GDM1 (cell line): ENCODE measurements at places on chromosomes 2 and 18.
A peak's percentile ranks its signal among the peaks of the same experiment; 100 is the strongest.

- DNase-seq: no peak
These were observed 249.9 kb downstream of the PLCL1 start for GRCh38 chr2:198054299-198054698.

DNA sequence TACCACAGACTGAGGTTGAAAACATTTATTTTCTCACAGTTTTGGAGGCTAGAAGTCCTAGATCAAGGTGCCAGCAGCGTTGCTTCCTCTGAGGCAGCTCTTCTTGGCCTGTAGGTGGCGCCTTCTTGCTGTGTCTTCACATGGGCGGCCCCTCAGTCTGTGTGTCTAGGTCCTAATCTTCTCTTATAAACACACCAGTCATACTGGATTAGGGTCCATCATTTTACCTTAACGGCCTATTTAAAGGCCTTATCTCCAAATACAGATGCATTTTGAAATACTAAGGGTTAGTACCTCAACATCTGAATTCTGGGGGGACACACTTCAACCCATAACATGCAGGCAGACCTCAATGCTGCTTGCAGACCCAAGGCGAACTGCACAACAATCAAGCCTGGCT, 4.4 kb upstream of the RMC1 start:
- DNase-seq: peak; percentile 69

DNA sequence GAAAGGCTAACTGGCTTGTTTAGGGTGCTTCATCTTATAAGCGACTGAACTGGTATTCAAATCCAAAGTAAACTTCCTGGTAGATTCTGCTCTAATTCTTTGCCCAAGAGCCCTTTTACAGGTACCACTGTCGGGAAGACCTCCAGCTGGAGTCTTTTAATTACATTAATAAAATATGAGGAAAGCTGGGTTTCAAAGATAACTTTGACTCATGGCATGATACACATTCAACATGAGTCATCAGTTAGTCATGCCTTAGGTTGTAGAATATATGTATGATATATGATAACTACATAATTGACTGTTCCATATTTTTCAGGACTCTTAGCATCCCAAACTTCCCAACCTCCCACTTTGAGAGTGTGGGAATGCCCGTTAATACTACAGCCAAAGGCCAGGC, 32.3 kb downstream of the ZCCHC2 start:
- no peak for DNase-seq

DNA sequence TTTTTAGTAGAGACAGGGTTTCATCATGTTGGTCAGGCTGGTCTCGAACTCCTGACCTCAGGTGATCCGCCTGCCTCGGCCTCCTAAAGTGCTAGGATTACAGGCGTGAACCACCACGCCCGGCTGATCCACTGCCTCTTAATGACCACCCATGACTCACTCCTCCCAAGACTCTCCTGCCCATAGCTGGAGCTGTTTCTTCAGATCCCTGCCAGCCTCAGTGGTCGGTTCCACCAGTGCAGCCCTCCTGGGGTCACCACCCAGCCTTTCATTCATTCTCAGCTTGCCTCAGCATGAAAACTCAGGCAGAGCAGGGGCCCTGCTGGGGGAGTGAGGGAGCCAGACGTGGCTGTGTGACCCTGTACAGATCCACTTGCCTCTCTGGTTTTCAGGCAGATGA, 12.5 kb downstream of the KCNIP3 start:
- DNase-seq: no peak

DNA sequence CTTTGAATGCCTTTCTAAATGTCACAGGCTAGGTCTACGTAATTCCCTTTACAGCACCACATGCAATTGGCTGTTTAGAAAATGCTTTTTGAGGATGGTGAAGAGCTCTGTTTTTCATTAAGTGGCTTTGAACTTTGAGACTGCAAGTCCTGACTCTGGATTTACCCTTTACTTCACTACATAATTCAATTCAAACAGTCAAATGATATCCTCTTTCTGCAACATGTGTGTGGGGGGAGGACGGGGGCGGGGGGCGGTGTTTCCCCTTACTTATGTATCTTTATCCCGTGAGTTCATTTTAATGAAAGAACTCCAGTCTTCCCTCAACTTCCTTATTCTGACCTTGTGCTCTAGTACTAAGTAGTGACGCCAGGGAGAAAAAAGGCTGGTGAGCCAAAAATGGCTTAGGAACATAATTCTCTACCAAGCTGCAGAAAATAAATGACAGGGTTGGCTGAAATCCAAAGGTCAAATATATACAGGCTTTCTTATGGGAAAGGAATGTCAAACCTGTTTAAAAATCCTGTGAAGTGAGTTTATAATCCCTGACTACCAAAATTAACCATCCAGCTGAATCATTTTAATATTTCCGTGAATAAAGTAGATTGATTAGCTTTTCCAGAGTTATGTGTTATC, 119.6 kb downstream of the SLC8A1 start:
- no peak for DNase-seq

DNA sequence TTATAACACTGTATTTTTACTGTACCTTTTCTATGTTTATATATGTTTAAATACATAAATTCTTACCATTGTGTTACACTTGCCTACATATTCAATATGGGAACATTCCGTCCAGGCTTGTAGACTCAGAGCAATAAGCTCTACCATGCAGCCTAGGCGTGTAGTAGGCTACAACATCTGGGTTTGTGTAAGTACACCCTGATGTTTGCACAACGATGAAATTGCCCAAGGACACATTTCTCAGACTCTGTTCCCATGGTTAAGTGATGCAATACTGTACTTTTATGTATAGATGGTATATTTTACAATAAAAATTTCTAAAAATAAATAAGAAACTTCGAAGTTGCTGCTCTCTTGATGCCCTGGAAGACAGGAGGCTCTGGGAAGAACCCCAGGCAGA, 38.4 kb downstream of the YPEL5 start:
- no peak for DNase-seq

- no peak for DNase-seq
These were observed 5.6 kb downstream of the SLC3A1 start for GRCh38 chr2:44280869-44281268.

GRCh38 chr2:222174450-222174849, 124.3 kb downstream of the PAX3 start:
- no peak for DNase-seq

DNA sequence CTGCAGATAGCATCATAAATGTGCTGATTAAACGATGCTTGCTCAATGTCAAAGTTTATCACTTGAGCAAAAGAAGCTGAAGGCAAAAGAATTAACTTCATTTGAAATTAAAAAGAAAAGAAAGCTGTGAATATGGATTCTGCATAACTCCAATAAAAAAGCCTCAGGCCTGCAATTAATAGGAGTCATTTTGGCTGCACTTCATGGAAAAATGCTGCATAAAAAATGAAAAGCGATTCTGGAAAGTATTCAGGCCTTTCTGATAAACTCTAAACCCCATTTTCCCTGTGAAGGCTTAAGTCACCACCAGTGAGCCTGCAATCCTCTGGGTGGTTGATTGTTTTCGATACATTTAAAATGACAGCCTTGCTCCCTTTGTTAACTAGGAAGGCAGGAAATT, 1793.4 kb downstream of the SUCLG1 start:
- no peak for DNase-seq

DNA sequence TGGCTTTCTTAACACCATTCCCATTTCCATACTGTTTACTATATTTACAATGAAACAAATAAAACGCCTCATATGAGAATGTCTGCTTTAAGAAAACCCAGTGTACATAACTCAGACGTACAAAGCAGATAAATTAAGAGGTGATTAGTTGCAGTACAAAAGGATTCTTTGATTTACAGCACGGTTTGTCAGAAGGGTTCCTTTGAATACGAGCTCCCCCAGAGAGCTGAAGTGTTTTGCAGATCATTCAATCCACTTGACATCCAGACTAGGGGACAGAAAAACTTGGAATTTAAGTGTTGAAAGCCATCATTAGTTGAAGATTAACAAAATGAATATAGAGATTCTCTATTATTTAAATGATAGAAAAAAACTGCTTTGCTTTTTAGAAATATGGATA, 72.5 kb downstream of the RAPGEF4 start:
- DNase-seq: no peak

- no peak for DNase-seq
These were observed 31.0 kb downstream of the GYPC start for GRCh38 chr2:126686841-126687485.

- DNase-seq: no peak
These were observed 62.3 kb upstream of the NYAP2 start for GRCh38 chr2:225337183-225337582.

GRCh38 chr2:216371721-216372702, at the start of gene MARCHF4:
MARCHF4 (minus strand) TSS chr2:216372483; CDS start chr2:216370260, 2,223 bp downstream.
- peak; percentile 39 for DNase-seq

DNA sequence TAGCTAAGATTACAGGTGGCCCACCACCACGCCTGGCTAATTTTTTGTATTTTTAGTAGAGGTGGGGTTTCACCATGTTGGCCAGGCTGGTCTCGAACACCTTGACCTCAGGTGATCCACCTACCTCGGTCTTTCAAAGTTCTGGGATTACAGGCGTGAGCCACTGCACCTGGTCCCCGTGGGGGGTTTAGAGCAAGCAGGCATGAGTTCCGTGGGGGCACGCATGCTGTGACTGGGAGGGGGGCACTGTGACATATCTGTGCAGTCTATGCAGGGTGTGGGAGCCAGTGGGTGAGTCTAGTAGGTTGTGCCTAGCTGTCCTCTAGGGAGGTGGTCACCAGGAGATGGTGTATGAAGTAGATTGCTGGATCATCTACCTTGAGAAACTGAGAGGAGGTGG, 16.6 kb upstream of the ZDBF2 start:
- no peak for DNase-seq

- DNase-seq: no peak
These were observed 8.5 kb upstream of the STK39 start for GRCh38 chr2:168255866-168256265.

- no peak for DNase-seq
These were observed 577.7 kb downstream of the CNTNAP5 start for GRCh38 chr2:124602759-124603158.

DNA sequence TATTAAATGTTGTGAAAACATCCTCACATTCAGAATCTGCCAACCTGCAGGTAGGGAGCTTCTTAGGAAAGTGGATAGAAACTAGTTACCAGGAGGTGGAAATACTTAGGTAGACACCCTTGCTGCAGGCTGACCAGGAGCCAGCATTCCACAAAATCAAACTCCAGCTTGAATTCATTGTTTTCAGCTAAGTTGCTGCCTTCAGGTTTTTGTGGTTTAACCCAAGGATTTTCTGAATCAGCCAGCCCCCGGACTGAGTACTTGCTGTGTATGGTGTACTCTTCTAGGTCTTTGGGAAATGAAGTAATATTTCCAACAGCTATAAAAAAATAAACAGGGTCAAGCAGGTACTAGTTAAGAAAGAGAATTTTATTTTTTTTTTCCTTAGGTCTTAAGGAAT, 192.1 kb upstream of the CHST9 start:
- DNase-seq: no peak

DNA sequence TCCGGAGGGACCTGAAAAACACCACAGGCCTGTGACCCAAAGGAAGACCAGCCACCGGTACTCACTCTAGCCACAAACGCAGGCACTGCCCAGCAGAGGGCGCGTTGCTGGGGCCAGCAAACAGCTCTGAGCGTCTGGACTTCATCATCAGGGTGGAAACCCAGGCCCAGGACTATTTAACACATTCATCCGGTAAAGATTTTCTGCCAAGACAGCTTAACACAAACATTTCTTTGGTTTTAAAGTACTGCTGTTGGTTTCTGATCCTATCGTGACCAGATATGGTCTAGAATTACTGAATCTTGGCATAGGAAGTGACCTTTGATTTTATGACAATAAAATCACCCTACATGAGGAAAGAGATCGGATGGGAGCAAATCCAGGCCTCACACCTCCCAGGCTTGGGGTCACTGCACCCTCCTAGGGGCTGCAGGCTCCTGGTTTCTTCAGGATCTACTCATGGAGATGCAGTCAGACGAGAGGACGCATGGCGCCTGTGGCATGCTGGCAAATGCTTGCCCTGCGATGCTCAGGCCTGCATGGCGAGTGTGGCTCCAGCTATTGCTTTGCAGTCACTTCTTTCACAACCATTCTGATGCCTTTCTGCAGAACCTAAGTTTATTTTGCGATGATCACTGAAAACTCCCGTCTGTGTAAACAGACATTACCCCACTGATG, 130.4 kb downstream of the COL4A4 start:
- DNase-seq: no peak

GRCh38 chr18:61679836-61680235, 213.0 kb downstream of the RNF152 start:
- DNase-seq: no peak

GRCh38 chr2:161124201-161124600, 36.0 kb upstream of the TANK start:
- DNase-seq: no peak

- no peak for DNase-seq
These were observed 21.6 kb upstream of the FLACC1 start for GRCh38 chr2:201378496-201379397.
